Activated CD4-positive, alpha-beta T cell treated with anti-CD3 and anti-CD28 coated beads for 1 hour (primary cell): ENCODE measurements at places on chromosomes 12 and 14.

DNA sequence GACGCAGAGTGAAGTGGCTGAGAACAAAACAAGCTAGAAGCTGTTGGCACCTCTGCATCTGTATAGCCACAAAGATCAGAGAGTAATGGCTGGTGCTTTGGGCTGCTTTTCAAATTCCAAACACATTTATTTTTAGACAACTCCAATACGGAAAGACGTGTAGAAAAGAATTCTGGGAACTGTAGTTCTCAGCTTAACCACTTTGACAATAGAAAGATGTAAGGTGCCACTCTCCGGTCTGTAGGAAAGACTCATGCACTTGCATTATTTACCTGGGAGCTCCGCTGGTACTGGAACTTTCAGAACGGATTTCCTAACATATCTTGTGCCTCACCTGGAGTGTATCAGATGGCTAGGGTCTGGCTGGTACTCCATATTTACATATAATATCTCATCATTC lies 1.8 kb upstream of the OR4K2 start:
- DNase-seq: no peak

DNA sequence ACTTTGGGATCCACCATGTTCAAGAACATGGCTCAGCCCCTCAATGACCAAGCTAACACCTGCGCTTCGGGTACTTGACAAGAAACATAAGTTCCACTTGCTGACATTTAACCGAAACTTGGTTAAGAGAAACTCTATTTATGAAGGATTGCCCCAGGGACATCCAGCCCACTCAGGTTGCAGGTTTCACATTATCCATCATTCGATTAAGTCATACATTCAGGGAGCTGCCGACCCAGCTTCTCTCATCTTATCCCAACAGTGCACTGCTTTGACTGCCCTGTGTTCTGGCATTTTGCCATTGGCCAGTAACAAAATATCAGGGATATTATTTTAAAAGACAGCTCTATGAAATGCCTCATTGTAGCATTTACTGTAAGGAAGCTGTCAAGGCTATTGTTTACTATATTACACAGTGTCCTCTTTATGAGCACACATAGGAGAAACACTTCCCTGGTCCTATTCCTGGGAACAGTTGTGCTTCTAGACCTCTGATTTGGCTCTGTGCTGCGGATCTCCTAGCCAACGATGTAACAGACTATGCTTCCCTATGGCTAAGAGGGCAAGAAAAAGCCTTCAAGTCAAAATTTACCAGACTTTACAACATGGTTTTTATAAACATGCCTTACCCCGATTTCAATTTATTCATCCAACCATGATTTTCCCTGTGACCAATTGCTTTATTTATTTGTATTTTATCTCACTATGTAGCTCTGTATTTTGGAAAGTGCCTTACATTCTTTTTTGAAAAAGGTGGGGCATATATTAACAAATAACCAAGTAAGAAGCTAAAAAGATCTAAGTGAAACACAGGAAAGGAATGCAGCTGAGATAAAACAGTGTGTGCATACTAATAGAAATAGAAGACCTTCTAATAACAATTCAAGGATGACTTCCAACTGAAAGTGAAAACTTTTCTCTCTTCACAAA lies 109.3 kb downstream of the ITPR2 start:
- DNase-seq: no peak

DNA sequence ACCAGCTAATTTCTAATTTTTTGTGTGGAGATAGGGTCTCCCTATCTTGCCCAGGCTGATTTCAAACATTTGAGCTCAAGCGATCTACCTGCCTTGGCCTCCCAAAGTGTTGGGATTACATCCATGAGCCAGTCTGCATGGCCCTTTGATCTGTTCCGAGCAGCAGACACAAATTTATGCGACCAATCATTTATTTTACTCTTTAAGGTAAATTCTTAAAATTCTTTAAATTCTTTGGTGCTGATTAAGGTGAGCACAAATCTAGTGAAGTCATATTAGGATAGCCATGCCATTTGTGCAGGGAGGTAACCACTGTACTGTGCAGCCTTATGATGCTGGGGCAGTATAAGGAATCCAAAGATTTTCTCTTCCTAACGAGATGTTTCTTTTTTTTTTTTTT lies 135.7 kb downstream of the SRGAP1 start:
- no peak for DNase-seq

DNA sequence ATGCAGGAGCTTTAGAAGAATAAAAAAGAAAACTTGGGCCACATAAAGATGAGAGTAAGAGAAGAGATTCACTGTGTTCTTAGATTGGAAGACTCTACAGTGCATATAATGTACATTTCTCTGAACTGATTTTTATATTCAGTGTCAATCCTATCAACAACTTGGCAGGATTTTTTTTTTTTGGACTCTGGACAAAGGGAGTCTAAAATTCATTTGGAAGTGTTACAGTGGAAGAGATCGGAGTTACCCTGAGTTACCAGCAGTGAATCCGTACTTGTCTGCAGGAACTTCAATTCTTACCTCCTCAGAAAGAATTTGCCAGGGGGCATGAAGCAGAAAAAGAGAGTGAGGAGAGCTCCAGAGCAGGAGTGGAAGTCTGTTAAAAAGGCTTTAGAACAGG lies 24.0 kb downstream of the SERPINA11 start:
- no peak for DNase-seq

- no peak for DNase-seq
Observed at GRCh38 chr12:132711080-132711843, 620 bp downstream of the PGAM5 start.

- no peak for DNase-seq
Observed at GRCh38 chr12:123164222-123164621, 13.3 kb upstream of the PITPNM2 start.

DNA sequence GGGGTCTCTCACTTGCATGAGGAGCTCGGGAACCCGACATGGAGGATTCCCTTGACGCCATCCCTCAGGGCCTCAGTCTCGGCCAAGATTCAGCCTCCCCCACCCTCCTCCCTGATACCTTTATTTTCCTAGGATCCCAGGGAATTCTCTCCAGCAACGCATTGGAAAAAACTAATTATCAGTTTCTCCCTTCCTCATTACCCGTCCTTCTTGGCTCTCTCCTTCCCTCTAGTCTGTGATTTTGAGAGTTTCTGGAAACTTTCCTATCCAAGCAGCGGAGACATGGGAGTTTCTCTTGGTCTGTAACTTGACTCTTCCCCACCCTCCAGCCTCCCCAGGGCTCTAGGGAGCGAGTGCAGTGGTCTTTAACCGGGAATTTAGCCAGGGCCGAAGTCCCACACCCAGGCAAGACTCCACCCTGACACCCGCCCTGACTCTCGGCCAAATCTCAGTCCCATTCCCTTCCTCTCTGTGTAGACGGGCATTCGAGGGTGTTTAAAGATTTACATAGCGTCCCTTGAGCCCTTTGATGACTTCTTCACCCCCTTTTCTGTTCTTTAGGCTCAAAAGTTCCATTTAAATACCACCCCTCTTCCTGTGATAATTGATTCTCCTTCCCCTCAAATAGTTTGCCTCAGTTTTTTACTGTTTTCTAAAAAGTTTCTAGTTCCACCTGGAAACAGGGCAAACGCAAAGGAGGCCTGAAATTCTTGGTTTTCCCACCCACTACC lies 6.7 kb downstream of the HOXC5 start:
- DNase-seq: no peak

DNA sequence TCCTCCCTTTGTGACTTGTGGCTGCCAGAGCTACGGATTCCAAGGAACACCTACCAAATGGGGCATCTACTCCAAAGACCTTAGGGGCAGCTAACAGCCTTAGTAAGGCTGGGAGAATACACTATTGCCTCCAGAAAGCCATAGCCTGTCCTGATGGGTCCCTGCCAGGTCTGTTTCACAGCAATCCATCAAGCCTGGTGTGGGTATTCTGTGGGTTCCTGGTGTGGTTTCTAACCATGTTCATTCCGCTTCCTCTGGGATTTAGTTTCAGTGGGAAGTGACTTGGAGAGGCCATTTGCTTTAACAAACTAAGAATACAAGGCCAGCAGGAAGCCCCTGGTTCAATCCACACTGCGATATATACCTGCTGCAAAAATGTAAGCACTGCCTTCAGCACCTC lies 220.5 kb downstream of the FOXN3 start:
- no peak for DNase-seq

DNA sequence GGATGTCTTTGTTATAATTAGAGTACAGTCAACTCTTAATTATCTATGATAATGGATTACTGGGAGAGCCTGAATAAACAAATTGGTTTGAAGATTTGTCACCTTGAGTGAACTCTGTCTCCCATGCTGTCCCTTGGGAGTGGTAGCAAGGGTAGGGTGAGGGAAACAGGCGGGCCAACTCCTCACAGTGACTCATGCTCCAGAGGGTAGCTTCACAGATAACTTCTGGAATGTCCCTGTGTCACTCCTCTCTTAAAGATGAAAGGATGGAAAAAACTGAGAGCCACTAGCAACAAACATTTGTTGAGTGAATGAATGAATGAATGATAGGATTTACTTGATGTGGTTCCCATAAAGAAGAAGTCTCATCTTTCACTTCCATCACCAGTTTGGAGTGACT lies 53.5 kb downstream of the RASSF9 start:
- no peak for DNase-seq

DNA sequence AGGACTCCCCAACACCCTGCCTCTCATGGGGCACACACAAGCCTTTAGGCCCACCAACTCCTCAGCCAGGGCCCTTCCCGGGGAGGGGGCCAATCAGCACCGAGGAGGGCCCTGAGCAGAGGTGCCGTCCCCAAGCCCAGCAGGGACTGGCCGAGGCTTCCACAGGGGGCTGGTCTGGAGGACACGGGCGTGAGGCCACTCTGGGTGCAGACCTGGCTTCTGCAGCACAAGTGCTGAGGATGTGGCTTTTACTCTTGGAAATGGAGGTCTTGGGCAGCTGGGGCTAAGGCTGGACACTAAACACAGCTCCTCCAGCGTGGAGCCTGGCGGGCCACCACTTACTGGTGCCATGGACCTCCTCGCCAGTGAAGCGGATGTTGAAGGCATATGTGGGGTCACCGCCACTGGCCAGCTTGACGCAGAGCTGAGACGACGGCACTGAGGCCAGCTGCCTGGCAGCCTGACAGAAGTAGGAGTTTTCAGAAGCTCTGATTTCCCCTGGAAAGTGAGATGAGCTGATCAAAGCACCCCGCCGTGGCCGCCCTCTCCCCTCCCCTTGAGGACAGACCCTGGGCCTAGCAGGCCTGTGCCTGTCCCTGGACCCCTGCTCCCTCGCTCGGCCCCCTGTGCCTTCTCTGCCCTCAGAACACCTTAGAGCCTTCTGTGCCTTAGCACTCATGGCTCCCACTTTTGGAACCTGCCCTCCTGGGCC lies 44.0 kb downstream of the TRAFD1 start:
- no peak for DNase-seq

- no peak for DNase-seq
Observed at GRCh38 chr12:74446466-74446865, 91.2 kb upstream of the ATXN7L3B start.

- DNase-seq: no peak
Observed at GRCh38 chr12:1439687-1440086, 154.7 kb downstream of the FBXL14 start.

- no peak for DNase-seq
Observed at GRCh38 chr12:105067511-105068031, 16.7 kb downstream of the ALDH1L2 start.

GRCh38 chr14:50355692-50356091 lies 41.0 kb downstream of the CDKL1 start:
- DNase-seq: no peak

GRCh38 chr14:95885866-95886265 lies 9.2 kb downstream of the TUNAR start:
- no peak for DNase-seq

DNA sequence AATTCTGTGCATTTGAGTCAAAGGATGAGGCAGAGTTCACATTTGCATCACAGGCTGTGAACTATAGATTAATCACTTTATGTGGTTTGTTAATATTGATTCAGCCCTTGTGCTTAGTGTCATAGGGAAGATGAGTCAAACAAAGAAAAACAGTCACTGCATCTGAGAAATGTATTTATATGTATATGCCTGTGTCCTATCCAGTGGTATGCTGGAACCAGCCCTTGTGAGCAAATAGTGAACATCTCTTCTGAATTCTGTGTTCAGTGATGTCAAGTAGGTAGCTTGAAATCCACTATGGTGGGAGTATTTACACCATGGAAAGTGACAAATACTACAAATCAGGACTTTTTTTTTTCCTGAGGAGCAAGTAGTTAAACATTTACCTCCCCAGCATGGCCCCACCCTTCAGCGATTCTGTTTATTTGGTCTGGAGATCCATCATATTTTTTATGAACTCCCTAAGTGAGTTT lies 128.5 kb downstream of the HMGA2 start:
- DNase-seq: no peak

- DNase-seq: no peak
Observed at GRCh38 chr12:88182416-88182815, 40.3 kb downstream of the TMTC3 start.

- no peak for DNase-seq
Observed at GRCh38 chr14:49303946-49304516, 282.1 kb downstream of the RPS29 start.

- DNase-seq: no peak
Observed at GRCh38 chr12:89939522-89940215, 231.0 kb upstream of the ATP2B1 start.

GRCh38 chr14:55889124-55889523 lies 229.1 kb upstream of the PELI2 start:
- DNase-seq: no peak
